ENCODE measurements at places on chromosomes 12 and 14.

DNA sequence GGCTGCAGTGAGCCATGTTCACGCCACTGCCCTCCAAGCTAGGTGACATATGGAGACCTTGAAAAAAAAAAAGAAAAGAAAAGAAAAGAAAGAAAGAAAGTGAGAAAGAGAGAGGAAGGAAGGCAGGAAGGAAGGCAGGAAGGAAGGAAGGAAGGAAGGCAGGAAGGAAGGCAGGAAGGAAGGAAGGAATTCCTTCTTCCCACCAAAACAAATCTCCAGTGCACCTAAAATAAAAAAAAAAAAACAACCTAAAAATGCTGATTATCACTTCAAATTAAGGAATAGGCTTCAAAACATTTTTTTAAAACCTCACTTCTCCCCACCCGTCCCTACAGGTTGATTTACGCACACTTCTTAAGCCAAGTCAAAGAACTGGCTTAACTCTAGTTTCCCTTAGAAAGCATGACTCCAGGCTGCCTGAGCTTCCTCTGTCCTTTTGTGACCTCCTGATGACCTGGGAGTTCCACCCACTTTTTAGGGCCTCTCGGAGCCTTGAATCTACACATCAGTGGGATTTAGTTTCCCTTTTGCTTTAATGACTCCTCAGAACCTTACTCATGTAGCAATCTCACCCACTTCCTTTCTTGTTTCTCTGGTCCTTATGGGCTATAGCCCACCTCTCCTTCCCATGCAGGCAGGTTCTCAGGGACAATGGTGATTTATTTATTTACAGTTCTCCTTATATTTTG is 18.6 kb downstream of the DUSP6 start:
- peak; percentile 70 for DNase-seq

- no peak for DNase-seq
Observed at GRCh38 chr14:80940146-80940545, 1.4 kb downstream of the CEP128 start.

DNA sequence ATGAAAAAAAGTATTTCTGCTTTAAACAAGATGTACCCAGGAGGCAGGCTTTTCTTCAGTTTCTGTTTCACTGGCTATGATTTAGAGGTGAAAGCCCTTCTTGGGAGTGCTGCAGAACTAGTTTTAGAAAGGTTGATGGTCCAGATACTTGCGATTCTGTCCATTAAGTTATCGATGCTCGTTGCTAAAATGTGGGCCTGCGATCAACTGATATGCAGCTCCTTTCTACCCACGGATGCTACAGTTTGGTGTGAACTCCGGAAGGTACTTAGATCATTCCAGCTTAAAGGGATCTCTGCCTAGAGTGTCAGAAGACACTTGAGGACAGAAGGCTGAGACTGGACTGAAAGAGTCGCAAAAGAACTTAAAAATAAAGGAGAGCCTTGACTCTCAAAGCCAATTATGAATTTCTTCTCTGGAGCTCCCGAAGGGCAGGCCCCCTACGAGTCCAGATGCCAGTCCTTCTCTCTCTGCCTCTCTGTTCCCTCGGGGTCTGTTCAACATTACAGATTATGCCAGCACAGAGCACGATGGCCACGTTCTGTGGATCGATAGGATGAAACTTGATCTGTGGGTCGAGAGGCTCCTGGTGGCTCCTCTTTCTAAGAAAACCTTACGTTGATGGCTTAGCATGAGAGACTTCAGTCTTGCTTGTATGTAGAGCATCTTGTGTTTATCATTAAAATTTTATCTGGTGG is 40.0 kb downstream of the FBXW8 start:
- no peak for DNase-seq

DNA sequence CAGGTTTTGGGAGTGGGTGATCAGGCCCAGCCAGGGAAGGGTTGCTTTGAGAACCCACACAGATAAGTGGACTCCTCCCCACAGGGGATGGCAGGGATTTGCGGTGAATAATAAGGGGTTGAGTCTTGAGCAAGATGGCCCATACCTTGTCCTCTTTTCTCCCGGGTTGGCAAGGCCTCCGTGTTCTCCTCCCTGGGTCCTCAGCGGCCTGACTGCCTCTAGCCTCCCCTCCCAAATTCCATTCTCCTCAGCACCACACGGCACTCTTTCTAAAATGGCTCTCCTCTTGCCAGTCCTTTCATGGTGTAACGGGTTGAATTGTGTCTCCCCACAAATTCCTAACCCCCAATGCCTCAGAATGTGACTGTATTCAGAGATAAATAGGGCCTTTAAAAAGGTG is 70.0 kb downstream of the CHST11 start:
- DNase-seq = no peak

DNA sequence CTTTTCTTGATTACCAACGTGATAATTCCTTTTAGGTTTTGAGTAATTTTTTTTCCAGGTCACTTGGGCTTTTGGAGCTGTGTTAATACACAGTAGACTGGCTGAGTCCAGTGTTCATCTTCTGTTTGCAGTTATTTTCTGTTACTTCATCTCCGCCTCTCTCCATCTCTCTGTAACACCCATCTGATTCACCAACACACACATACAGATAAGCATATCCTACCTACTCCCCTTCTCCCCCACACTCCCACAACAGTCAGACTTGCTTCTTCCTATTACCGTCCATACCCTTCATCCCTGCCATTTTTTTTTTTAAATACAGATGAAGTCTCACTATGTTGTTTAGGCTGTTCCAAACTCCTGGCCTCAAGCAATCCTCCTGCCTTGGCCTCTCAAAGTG is 72.7 kb upstream of the MANSC4 start:
- no peak for DNase-seq

GRCh38 chr12:41745593-41745992 is 399.1 kb downstream of the GXYLT1 start:
- DNase-seq = no peak

GRCh38 chr12:110931315-110931728 is 10.9 kb upstream of the MYL2 start:
- DNase-seq = no peak

DNA sequence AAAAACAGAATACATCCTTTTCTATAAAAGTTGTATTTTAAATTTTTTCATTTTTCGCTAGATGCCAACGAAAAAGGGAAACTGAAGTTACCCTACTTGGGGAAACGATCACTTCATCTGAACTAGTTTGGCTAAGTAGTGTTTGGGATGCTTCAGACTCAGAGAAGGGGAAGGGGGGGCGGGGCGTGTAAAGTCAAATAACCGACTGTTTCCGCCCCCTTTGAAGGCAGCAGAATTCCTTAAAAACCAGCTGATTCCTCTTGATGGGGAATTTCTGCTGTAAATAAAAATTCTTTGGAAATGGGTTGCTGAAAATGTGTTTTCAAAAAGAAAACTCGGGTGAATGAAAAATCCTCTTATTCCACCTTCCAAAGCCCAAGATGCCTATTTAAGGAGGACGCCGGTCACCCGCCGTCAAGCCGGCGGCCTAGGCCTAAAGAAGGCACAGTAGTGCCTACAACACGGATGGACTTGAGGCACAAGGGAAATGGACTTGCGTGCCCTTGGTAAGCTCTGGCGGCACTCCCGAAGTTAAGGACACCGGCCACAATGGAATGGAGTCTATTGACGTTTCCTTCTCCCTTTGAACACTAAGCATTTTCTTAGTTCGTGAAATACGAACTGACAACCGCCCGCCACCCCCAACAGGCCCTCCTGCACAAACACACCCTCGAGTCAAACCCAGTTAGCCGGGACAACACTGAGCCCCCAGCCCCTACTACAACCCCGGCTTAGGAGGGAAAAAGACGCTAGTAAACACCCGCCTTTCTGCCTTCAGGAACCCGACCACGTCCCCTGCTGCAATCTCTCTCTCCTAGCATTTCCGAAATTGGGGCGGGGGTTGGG is 1.9 kb downstream of the ATXN2 start:
- no peak for DNase-seq

- no peak for DNase-seq
Observed at GRCh38 chr12:5808981-5809380, 136.1 kb downstream of the ANO2 start.

GRCh38 chr12:111274777-111275176 is 94.1 kb downstream of the PHETA1 start:
- DNase-seq = no peak

- no peak for DNase-seq
Observed at GRCh38 chr14:93035917-93036651, 79.6 kb downstream of the ITPK1 start.

- no peak for DNase-seq
Observed at GRCh38 chr12:57340104-57340503, 89.1 kb upstream of the STAC3 start.

DNA sequence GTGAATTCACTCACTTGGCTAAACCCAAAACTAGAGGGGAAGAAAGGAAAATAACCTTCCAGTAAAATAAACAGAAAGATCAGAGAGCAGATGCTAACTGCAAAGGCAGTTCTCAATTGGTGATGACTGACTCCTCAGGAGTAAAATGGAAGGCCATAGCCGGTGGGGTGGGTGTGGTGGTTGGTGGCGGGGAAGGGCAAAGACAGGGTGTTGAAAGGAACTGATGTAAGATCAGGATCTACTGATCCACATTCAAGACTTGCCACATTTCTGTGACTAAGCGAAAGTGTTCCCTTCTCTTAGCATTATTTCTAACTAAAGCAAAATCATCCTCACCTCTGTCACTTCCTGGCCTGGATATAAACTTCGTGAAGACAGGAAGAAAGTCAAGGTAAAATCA is 26.3 kb upstream of the TC2N start:
- DNase-seq = peak; percentile 32

- DNase-seq = no peak
Observed at GRCh38 chr12:57734591-57734990, 4.0 kb downstream of the AGAP2 start.

DNA sequence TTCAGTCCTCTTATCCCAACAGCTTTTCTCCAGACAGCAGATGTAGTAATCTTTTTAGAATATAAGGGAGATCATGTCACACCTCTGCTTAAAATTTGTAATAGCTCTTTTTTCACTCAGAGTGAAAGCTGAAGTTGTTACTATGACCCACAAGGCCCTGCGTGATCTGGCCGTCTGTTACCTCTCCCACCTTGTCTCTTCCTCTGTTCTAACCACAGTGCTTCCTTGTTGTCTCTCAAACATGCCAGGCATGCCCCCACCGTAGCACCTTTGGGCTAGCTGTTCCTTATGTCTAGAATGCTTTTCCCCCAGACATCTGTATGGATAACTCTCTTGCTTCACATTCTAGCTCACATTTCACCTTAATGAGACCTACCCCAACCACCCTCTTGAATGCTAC is 6.5 kb downstream of the NECAP1 start:
- peak; percentile 67 for DNase-seq

DNA sequence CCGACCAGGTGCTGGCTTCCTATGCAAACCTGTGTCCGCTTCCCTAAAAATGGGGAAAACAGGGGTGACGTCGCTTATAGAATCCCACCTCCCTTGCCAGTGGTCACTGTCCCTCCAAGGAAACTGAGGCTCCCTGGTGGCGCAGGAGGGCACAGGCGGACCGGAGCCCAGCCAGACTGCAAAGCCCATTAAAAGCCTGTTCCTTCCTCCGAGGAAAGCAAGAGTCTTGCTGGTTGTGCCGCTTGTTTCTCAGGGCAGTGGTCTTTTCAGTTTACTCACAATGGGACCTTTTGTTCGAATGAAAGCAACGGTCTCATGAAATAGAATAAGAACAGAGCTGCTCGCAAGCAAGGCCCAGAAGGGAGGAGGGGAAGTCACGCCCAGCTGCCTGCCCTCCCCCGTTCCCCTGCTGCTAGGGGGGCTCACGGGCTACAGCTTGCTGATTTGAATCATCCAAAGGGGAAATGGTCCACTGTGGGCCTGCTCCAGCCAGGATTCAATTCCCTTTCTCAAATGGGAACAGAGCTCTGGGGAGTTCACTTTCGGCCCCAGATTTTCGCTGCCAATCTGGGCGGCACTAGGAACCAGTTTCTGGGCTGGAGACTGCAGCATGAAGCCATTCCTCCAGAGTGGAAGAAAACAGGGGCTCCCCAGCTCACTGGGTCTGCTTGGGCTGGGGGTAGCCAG is 4.6 kb upstream of the SELPLG start:
- DNase-seq = no peak

- DNase-seq = no peak
Observed at GRCh38 chr12:45351921-45352670, 136.2 kb downstream of the ANO6 start.

- DNase-seq = no peak
Observed at GRCh38 chr12:60075091-60075490, 479.3 kb downstream of the SLC16A7 start.

GRCh38 chr12:70249903-70250302 is 6.7 kb downstream of the CNOT2 start:
- no peak for DNase-seq

DNA sequence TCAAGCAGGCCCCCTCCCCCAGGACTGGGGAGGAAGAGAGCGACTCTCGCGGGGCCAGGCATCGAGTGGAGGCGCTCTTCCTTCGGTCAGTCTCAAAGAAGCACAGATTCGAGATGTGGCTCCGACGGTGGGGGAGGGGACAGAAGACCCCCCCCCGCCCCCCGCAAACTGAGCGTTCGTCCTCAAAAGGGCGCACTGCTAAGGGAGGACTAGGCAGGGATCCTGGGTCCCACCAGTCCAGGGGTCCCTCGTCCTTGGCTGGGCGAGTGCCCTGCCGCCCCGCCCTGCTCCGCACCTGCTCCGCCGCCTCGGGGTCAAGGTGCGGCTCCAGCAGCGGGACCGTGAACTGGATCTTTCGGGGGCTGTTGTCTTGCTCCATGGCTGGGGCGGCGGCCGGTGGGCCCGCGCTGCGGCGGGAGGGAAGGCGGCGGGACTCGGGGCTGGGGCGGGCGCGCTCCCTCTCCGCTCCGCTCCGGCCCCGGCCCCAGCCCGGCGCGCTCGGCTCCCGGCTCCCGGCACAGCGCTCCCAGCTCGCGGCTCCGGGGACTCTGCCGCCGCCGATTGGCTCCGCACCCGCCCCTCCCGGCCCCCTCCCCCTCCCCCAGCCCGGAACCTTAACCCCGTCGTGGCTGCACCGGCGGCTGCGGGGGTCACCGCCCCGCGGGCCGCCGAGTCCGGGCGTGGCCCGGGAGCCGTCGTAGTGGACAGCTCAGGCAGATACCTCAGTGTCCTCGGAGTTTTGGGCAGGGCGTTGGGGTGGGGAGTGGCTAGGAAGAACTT is at the start of gene PPP1R1A:
Gene PPP1R1A, minus strand, starts transcription at position 550 of the 780 bp plus-strand sequence. Its CDS starts 171 bp downstream, at position 379.
- DNase-seq = no peak

DNA sequence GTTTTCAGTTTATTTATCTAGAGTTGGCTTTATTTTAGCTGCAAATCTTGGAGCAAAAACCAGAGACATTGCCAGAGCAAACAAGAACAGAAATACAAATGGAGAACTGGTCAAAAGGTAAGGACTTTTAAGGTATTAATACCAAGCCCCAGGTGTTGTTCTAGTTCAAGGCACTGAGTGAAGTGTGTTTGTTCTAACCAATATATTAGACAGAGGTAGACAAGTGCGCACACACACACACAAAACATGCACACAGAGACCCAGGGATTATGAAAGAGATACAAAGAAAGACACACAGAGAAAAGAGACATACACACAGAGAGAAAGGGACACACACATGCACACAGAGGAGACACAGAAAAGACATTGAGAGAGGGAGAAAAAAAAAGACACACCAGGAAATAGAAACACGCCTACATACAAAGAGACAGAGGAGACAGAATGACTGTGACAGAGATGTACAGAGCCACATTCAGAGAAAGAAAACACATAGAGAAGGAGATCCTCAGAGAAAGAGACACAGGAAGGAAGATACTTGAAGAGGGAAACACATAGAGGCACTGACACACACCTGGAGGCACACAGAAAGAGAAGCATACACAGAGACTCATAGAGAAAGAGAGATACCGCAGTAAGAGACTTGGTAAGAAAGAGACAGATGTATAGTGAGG is 50.2 kb downstream of the MIPOL1 start:
- DNase-seq = no peak

GRCh38 chr14:98174041-98174440 is 1098.0 kb downstream of the BCL11B start:
- DNase-seq = peak; percentile 42
